ENCODE measurements at places on chromosomes 4 and X. TPM values are rescaled to one million over a fixed set of nuclear protein-coding genes. Genes with fewer than 3 reads are reported as not detected.

Gene PAK3
- 23.9 TPM for polyA plus RNA-seq

Gene VCX
- polyA plus RNA-seq: not detected

Gene NKX6-1
- not detected for polyA plus RNA-seq

Gene GDPD2
- polyA plus RNA-seq: not detected

Gene CFAP47
- polyA plus RNA-seq: not detected

Gene ATP6AP2
- 558 TPM for polyA plus RNA-seq

Gene SHOX
- polyA plus RNA-seq: not detected

Gene HSFX4
- not detected for polyA plus RNA-seq

Gene YTHDC1
- 26.3 TPM for polyA plus RNA-seq

Gene GAB1
- polyA plus RNA-seq: 2.8 TPM

Gene USP46
- polyA plus RNA-seq: 83.1 TPM

Gene RHOH
- polyA plus RNA-seq: not detected

Gene FMR1NB
- not detected for polyA plus RNA-seq

Gene POU3F4
- 0.24 TPM for polyA plus RNA-seq

Gene RNF212
- 0.39 TPM for polyA plus RNA-seq

Gene CSAG1
- 0.86 TPM for polyA plus RNA-seq

Gene COL25A1
- 1.0 TPM for polyA plus RNA-seq

Gene CABS1
- polyA plus RNA-seq: not detected

Gene SOD3
- not detected for polyA plus RNA-seq

Gene CT45A10
- not detected for polyA plus RNA-seq

Gene CXorf49
- not detected for polyA plus RNA-seq

Gene DDIT4L
- 1.8 TPM for polyA plus RNA-seq

Gene MAGEA9B
- not detected for polyA plus RNA-seq

Gene PAGE5
- polyA plus RNA-seq: not detected

Gene HDAC8
- 22.1 TPM for polyA plus RNA-seq

Gene GPR143
- polyA plus RNA-seq: 22.3 TPM

Gene SLC49A3
- polyA plus RNA-seq: not detected

Gene MPP1
- 37.5 TPM for polyA plus RNA-seq

Gene MAOB
- polyA plus RNA-seq: 42.1 TPM

Gene SFRP2
- not detected for polyA plus RNA-seq

Gene PAGE2B
- polyA plus RNA-seq: not detected

Gene PF4V1
- polyA plus RNA-seq: not detected

Gene CFP
- not detected for polyA plus RNA-seq
